ENCODE measurements at places on chromosomes 4 and X.

GRCh38 chr4:139728840-139729239 is 63.2 kb downstream of the MGST2 start:
- no peak for DNase-seq

GRCh38 chrX:112628288-112628687 is 51.5 kb downstream of the LHFPL1 start:
- no peak for DNase-seq

GRCh38 chr4:163191999-163192398 is 25.3 kb upstream of the NAF1 start:
- DNase-seq: no peak

GRCh38 chrX:12999422-12999821 is 24.5 kb downstream of the TMSB4X start:
- DNase-seq: peak; percentile 42

- DNase-seq: no peak
These were observed 1.2 kb downstream of the TLL1 start for GRCh38 chr4:165874072-165874790.

DNA sequence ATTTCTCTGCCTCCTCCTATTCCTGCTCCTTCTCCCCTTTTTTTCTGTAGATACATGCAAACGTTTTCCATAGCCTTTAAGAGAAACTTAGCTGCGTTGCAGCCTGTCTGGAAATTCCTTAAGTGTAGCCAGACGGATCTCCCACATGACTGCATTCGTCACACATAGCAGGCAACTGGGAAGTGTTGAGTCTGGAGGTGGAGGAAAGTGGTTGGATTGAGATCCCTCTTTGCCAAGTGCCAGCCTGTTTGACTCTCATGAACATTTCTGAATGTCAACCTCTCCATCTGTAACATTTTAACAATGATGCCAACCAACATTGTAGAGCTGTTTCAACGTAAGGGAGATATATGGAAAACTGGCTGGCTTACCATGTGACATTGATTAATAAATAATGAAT is 45.1 kb upstream of the FAM9A start:
- no peak for DNase-seq

GRCh38 chrX:68398291-68398690 is 35.0 kb downstream of the OPHN1 start:
- no peak for DNase-seq

- no peak for DNase-seq
These were observed 31.2 kb upstream of the HGFAC start for GRCh38 chr4:3410401-3411135.

- no peak for DNase-seq
These were observed 52.2 kb upstream of the TLR3 start for GRCh38 chr4:186016796-186017195.

- DNase-seq: no peak
These were observed 84.6 kb upstream of the GUCY1A1 start for GRCh38 chr4:155582041-155582440.

DNA sequence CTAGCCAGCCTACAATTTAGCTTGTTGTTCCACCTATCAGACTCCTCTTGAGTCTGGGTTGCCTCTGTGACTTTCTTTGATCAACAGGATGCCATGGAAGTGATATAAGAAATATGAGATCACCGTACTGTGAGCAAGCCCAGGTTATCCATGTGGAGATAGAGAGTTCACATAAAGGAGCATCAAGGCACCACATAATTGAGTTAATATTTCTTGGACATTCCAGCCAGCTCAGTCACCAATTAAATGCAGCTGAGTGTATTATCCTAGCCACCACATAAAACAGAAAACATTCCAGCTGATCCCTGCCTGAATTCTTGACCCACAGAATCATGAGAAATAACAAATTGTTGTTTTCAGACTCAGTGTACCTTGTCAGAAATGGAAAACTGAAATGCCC is 253.6 kb downstream of the PPP1R2C start:
- no peak for DNase-seq

GRCh38 chrX:42678133-42678532 is 99.8 kb downstream of the PPP1R2C start:
- no peak for DNase-seq

- DNase-seq: no peak
These were observed 51.3 kb upstream of the FRMPD3 start for GRCh38 chrX:107398115-107398514.

DNA sequence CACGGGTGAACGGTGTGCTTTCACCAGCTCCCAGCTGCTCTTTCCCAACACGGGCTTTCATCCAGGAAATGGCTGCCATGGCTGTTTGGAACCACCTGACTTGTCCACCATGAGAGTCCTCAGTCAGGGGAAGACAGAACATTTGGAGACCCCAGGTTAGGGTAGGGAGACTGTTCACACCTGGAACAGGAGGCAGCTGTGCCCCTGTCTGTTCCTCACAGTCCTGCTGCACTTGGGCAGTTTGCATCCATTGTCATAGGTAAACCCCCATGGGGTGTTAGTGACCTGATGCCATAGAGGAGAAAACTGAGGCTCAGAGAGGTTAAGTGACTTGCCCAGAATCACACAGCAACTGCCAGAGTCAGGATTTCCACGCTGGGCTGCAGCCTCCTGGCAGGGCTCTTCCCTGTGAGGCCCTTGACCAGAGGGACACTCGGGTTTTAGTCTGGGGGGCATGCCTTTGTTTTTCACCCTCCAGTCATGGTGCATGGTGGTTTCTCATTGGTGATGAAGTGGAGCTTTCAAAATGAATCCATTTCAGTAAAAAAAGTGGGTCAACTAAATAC is 54.5 kb downstream of the TRMT44 start:
- DNase-seq: no peak

DNA sequence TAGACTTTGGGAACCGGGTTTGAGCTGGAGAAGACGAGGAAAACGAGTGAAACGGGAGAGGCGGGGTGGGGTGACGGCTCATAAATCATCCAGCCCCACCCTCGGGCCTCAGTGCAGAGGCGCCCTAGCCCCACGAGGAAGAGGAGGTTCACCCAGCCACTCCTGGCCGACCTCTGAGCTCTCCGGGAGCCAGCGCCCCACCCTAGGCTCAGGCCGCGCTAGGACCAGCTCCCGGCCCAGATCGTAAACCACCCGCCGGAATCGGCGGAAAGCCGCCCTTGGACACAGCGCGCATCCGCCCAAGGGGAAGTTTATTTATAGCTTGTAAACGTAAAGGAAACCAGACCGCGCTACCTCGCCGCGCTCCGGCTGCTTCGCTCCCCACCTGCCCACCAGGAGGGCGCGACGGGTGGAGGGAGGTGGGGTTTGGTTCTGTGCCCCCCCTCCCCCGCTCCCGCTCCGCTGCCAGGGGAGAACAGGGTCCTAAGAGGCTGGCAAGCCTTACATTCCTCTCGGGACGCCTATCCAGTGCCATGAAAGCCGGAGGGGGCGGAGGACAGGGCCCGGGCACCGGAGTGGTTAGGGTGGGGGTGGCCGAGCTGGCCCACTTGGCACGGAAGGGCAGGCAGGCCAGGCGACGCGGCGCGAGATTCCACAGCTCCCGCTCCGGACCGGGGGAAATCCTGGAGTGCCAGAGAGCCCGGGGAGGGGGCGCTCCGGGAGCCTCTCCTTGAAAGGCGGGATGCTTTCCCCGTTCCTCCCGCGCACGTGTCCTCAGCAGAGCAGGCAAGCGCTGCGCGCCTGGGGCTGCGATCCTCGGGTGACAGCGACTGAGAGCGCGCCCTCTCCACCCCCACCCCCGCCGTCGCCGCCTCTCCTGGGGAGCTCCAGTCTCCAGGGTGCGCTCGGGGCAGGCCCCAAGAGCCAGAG is 84.2 kb downstream of the BCOR start:
- no peak for DNase-seq

GRCh38 chrX:1612641-1613286 is 2.1 kb upstream of the ASMT start:
- DNase-seq: no peak
